ENCODE measurements at places on chromosomes 2 and 18.

DNA sequence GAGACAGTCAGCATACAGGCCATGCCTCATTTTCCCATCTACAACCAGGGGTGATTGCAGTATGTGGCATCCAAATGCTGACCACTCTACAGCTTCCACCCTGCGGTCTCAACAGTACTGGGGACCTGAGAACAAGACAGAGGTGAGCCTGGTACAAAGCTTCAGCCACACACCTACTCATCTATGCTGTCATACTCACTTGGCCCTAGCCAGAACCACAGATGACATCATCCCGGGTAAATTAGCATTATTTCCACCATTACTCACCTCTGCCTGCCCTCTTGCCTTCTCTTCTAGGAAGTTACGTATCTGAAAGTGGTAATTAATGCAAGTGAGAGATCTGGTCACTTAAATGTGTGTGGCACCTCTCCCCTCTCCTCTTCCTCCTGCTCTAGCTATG, 208.2 kb upstream of the ARL4C start:
- peak; percentile 60 for DNase-seq

- DNase-seq: no peak
These were observed 38.4 kb downstream of the LAMA1 start for GRCh38 chr18:7079231-7079630.

- no peak for DNase-seq
These were observed 19.5 kb downstream of the MRPL44 start for GRCh38 chr2:223976635-223977226.

DNA sequence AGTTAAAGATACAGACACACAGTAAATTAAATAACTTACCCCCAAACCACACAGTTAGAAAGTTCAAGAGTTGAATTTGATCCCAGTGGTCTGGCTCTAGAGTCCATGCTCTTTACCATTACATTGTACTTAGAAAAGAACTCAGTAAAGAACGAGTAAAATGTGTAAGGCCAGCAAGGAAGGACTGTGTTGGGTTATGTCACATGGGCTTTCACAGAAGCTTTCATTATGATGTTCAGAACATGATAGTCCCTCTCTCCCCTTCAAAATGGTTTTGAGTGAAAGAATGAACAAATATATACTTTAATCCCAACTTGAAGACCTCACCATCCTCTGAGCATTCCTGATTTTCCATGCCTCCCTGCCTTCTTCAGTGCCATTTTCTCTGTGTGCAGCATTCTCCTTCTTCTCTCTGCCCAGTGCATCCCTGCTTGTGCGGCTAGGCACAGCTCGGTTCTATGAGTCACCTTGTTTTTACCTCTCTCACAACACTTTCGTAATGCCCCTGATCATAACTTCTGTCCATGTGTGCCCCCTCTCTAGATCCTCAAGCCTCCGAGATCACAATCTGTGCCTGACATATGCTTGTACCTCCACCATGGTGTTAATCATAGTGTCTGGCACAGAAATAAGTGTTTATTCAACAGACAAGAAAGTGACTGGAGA, 22.0 kb downstream of the RASGRP3 start:
- DNase-seq: no peak

DNA sequence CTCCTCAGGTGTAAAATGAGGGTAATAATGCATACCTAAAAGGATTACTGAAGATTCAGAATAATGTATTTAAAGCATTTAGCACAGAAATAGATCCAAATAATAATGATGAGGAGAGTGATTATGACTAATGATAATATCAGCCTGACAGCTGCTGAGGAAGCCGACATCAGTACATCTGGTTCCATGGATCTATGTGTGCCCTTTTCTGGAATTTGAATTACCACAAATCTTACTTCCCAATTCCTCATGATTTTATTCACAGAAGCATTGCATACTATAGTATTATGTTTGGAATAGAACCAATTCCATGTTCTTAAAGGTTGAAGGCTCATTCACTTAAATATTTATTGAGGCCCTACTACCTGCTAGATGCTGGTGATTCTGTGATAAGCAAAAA, 248.9 kb upstream of the THUMPD2 start:
- no peak for DNase-seq

DNA sequence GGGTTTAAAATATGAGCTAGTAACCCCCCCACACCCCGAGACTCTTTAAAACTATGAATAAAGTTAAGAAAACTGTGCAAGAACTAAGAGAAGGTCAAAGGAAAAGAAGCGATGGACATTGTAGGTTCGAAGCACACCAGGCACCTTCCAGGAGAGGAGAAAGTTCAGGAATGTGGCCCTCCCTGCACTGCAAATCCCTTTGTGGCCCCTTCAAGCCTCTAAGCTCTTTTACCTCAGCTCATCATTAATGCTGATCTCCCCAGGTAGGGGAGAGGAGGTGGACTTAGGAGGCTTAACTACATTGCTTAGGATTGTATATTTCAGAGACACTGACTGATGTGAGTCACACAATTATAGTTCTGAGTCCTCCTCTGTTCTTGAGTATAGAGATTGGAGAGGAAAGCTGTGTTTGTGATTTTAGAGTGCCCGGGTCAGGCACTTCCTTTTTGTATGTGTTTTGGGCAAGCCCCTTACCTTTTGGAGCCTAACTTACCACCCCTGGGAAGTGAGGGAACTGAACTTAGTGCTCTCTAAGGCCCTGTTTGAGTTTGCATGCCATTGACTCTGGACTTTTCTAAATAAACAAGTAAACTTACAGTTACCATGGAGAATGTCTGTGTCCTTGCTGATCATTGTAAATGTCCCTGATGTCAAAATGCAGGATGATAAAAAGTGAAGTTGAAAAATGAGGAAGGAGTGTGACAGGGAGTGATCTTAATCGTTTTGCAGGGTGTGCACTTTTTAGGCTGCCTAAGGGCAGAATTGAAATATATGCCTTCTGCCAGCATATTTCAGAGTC, 140.8 kb upstream of the ZEB2 start:
- no peak for DNase-seq

Data from kidney epithelial cell (primary cell).